ENCODE measurements at places on chromosomes 4 and X.
A peak's percentile ranks its signal among the peaks of the same experiment; 100 is the strongest.

GRCh38 chrX:131219271-131219670 is 69.8 kb downstream of the IGSF1 start:
- DNase-seq: no peak

DNA sequence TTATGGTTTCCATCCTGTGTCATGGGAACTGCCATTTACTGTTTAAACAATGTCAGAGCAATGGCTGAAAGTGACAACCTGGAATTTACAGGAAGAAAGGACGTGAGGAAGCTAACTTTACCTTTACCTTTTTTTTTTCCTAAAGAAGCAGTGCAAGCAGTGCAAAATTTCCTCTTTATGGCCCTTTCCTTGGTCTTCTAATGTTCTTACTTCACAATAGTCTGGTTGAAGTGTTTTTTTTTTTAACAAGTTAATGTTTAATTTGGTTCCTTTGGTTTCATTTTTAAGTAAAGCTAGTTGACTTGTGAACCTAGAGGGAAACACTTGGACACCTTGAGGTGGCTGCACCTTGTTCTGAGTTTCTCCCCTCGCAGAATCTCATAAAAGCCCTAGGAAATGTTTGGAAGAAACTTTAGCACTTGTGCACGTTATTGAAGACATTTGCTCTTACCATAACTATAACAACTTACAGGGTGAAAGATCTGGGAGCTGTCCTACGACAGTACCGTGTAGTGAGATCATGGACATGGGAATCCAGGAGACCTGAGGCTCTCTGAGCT is 1.8 kb downstream of the SGMS2 start:
- no peak for DNase-seq

DNA sequence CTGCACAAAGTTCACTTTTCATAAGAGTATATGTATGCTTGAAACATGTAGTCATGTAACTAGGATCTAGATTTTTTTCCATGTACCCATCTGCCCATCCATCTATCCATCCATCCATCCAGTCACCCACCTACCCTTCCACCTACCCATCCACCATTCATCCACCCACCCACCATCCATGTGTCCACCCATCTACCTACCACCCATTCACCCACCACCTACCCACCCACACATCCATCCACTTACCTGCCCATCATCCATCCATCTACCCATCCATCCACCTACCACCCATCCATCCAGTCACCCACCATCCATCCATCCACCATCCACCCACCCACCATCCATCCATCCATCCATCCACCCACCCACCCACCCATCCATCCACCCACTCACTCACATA is 121.8 kb upstream of the PSAPL1 start:
- DNase-seq: no peak

- DNase-seq: no peak
These were observed 16.0 kb upstream of the SH3TC1 start for GRCh38 chr4:8182858-8183725.

DNA sequence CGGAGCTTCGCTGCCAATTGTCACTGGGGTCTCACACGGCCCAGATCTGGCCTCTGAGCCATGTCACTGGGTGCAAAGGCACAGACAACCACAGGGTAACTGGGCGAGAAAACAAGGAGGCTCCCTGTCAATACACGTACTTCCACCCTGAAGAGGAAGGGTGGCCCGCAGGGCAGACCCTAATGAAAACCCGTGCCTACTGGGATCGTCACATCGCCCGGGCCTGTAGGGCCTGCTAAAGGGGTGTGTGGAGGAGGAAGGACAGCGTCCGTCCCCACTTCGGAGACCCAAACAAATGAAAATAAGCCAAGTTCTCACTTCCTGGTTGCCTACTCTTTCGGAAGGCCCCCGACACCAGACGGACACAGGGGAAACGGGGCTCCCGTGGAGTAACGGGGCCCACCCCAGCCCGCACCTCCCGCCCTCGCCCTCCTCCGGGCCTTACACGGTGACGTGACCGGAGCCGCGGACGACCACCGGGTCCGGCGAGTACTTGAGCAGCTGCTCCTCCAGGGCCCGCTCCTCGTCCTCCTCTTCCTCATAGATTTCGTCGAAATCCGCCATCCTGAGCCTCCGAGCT is 578 bp downstream of the CHIC2 start:
- peak; percentile 1 for DNase-seq

- DNase-seq: no peak
These were observed 28.6 kb downstream of the AMER1 start for GRCh38 chrX:64176876-64177275.

DNA sequence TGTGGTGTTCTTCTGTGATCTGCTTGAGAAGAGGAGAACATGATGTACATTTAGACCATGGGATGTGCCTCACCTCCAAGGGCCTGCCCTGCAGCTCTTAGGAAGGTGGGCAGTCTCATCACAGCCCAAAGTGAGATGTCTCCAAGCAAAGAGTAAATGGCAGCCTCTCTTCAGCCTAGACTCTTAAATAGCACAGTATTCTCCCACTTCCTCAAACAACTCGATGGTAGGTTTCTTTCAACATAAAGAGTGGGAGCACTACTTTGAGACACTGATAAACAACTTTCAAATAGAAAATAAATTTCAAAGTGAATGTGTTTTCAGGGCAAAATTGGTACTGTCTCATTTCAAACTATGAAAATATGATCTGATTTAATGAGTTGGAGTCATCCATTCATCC is 35.2 kb downstream of the EDNRA start:
- no peak for DNase-seq

DNA sequence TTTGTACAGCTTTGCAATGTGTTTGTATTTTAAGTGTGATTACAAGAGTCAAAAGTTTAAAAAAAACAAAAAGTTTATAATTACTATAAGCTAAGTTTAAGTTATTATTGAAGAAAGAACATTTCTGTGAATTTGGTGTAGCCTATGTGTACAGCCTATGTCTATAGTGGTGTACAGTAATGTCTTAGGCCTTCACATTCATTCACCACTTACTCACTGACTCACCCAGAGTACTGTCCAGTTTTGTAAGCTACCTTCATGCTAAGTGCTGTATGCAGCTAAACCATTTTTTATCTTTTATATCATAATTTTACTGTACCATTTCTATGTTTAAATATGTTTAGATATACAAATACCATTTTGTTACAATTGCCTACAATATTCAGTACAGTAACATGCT is 182.3 kb downstream of the RPA4 start:
- DNase-seq: no peak

DNA sequence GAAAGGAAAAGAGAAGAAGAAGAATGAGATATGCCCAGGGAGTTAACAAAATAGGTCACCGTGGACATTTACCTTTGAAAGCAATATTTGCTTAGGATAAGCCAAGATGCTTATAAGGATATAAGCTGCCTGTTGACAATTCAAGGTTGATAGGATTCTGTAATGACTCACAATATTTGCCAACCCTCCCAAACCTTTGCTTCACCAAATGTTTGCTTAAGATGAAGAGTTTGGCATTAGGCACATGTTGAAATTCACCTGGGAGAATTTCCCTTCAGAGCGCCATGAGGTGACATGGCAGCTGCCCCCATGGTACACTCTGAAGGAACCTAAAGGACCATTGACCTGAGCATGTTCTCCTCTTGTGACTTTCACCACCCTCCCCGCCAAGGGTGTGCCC is 4.6 kb downstream of the PALLD start:
- DNase-seq: no peak

DNA sequence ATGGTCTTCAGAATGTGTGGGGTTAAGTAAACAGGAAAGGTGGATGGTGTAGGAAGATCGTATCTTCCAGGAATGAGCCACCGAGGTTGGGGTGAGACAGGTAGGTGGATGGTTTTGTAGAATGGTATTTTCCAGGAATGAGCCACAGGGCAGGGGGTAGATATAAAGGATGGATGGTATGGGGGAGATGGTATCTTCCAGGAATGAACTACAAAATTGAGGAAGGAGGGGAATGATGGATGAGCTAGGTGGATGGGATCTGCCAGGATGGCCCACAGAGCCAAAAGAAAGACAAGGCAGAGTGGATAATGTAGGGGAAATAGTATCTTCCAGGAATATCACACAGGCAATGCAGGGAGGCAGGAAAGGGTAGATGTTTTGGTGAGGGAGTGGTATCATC is 60.0 kb downstream of the MAOA start:
- DNase-seq: no peak

- no peak for DNase-seq
These were observed 772.9 kb upstream of the SLIT2 start for GRCh38 chr4:19478791-19479190.

DNA sequence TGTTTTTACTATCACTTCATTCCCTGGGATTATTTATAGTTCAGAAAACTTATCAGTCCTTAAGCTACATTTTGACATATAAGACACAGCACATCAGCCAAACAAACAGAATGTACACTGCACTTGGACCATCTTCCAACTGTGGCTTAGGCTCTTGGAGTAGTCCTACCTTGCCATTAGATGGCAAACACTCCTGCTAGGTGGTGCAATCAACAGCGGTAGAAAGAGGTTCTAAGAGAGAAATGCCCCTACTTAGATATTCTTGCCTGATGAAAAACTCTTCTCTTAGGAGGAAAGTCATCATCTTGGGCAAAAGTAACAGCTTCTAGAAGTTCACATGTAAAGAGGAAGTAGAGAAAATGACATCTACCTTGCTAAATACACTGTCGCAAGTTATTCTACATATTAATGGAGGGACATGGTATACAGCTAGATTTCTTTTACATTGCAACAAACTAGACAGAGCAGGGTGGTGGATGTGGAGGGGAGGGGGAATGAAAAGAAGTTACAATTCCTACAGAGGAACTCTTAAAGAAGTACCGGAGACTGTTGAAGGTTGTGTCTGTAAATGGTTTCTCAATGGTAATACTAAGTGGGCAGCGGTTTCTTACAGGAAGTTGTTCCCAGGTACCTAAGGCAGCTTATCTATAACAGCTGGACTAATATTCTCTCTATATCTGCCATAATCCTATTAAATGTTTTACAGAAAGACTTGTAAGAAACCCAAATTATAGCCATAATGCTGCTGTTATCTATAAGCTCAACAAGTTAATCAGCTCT is 8.1 kb upstream of the STPG2 start:
- no peak for DNase-seq

GRCh38 chr4:120175272-120175671 is 108.6 kb upstream of the MAD2L1 start:
- DNase-seq: no peak

- no peak for DNase-seq
These were observed 103.0 kb upstream of the KLF3 start for GRCh38 chr4:38560768-38561558.

- no peak for DNase-seq
These were observed 100.3 kb upstream of the GUCY1A1 start for GRCh38 chr4:155566354-155566753.

GRCh38 chr4:95214408-95214807 is 334.4 kb downstream of the UNC5C start:
- no peak for DNase-seq

GRCh38 chr4:138981930-138982390 is 33.6 kb upstream of the NOCT start:
- no peak for DNase-seq

- no peak for DNase-seq
These were observed 423.7 kb downstream of the PDGFC start for GRCh38 chr4:156547891-156548290.

Data from stimulated activated CD4-positive, alpha-beta T cell treated with anti-CD3 and anti-CD28 coated beads, Interleukin-2, amount 100 ng/mL, for 4 hours (primary cell).